Activated CD8-positive, alpha-beta T cell treated with anti-CD3 and anti-CD28 coated beads, Interleukin-2, amount 10 ng/mL, durations not matched to agents 7 days and 5 days (primary cell): ENCODE measurements at places on chromosomes 5 and 9. TPM values are rescaled to one million over a fixed set of nuclear protein-coding genes. Genes with fewer than 3 reads are reported as not detected.
A peak's percentile ranks its signal among the peaks of the same experiment; 100 is the strongest.

DNA sequence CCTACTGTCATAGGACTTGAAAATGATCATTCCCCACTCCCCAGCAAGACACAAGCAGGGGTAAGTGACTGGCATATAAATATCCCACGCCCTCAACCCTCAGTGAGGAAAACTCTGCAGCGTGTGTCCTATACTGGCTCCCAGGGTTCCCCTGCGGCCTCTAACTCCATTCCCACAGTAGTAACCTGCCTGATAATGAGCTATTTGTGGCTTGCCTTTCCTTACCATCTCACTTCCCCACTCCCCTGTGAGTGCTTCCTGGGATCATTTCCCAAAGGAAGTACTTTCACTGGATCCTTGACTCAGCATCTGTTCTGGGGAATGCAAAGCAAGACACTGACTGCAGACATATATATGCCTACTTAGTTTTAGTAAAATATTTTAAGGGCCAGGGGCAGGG is 14.3 kb downstream of the CDC14B start:
- H3K27ac ChIP-seq, result no peak overlapping the region
- no peak for DNase-seq
- H3K27me3 ChIP-seq, result peaks cover 9% of the 10 kb centered on the region
- H3K4me3 ChIP-seq, result no peak overlapping the region
- H3K4me1 ChIP-seq, result no peaks in the 10 kb centered on the region

DNA sequence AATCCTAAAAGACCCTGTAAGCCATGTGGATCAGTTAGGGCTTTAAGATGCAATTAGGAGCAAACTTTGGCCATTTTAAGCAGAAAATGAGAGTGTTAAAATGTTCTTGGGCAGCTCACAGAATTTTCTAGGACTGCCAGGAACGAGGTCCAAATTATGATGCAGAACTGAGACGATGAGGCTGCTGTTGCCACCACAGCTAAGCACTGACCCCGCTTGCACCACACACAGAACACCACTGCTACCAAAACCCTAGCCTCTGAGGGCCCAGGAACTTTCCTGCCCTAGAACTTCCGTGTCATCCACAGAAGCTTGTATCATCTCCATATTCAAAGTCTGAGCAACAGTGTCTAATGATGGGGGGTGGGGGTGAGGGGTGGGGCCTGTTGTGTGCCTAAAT is 41.0 kb upstream of the PCSK1 start:
- no peaks in the 10 kb centered on the region for H3K4me1 ChIP-seq
- H3K27me3 ChIP-seq, result peaks cover 7% of the 10 kb centered on the region
- H3K36me3 ChIP-seq, result no peaks in the 10 kb centered on the region
- H3K27ac ChIP-seq, result no peak overlapping the region
- DNase-seq, result no peak

DNA sequence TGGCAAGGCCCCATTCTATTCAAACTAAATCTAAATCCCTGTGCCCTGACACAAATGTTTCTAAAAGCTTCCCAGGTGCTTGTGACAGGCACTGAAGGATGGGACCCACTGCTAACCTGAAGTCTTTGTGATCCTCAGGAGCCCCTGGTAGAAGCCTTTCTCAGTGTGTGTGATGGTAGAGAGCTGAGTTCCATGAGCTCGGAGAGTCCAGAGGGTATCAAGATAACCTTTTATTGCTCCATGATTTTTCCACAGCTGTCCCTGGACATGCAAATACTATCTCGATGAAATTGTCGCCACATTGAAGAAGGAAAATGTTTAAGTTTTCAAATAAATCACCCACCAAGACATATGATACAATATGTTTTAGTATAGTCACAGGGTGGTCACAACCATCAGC is 7.7 kb downstream of the CAST start:
- H3K4me3 ChIP-seq, result no peak overlapping the region
- peaks cover 22% of the 10 kb centered on the region for H3K4me1 ChIP-seq
- H3K27ac ChIP-seq, result no peak overlapping the region
- H3K27me3 ChIP-seq, result no peaks in the 10 kb centered on the region
- peaks cover 25% of the 10 kb centered on the region for H3K36me3 ChIP-seq
- DNase-seq, result no peak

The CFAP157 gene
- not detected for total RNA-seq

The SUSD1 gene
- total RNA-seq, result 15.2 TPM

GRCh38 chr5:56414066-56414465 is 180.9 kb upstream of the ANKRD55 start:
- H3K36me3 ChIP-seq, result no peaks in the 10 kb centered on the region
- no peaks in the 10 kb centered on the region for H3K27me3 ChIP-seq
- DNase-seq, result no peak
- H3K27ac ChIP-seq, result no peak overlapping the region

The PHYHD1 gene
- 0.55 TPM for total RNA-seq

The PCDH1 gene
- not detected for total RNA-seq

The TAF11L10 gene
- not detected for total RNA-seq

GRCh38 chr9:132239999-132240840 is 78.4 kb downstream of the NTNG2 start:
- H3K36me3 ChIP-seq, result no peaks in the 10 kb centered on the region
- no peak for DNase-seq

DNA sequence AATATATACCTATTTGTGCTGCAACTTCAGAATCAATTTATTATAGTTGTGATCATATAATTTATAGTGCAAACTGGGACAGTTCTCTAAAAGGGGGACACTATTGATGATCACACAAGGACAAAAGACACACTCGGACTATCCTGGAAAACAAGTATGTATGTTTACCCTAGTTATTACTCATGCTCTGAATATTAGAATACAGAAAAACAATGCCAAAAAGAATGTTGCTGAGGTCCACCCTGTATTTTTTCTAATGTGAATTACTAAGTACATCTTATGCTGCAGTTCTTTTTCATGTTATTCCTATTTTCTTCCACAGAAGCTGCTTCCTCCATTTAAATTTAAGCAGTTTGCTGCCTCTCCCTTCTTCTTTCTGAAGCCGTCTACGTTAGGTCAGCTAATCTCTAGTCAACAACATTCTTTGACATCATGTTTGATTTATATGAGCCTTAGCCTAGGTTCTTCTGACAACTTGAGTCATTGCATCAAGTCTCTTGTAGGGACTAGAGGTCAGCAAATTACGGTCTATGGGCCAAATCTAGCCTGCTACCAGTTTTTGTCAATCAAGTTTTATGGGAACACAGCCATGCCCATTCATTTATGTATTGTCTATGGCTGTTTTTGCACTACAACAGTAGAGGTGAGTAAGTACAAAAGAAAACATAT is 40.1 kb upstream of the PPP3R2 start:
- H3K4me3 ChIP-seq, result no peak overlapping the region
- DNase-seq, result no peak
- no peaks in the 10 kb centered on the region for H3K36me3 ChIP-seq
- no peak overlapping the region for H3K27ac ChIP-seq

DNA sequence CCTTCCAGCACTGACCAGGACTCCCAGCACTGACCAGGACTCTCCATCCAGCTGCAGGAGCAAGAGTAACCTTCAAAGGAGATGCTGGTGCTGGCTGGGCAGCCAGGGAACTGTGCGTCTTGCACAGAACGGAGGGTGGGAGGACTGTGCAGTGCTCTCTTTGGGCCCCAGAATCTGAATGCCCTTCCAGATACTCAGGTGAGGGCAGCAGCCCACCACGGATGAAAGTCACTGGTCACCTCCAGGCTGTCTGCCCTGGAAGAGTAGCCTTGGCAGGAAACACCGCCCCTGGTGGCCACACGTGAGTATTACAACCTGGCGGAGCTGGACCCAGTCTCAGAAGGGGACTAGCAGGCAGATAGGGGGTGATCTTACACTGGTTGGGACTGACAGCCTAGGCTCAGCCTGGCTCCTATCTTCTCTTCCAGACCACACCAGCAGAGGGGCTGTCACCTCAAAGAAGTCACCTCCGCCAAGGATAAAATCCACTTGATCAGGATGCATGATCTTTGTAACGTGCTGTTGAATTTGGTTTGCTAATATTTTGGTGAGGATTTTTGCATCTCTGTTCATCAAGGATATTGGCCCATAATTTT is 4.8 kb upstream of the SARDH start:
- H3K4me3 ChIP-seq, result no peak overlapping the region
- H3K4me1 ChIP-seq, result peaks cover 11% of the 10 kb centered on the region
- no peaks in the 10 kb centered on the region for H3K36me3 ChIP-seq
- no peak overlapping the region for H3K27ac ChIP-seq
- peak; percentile 84 for DNase-seq

The FGF1 gene
- total RNA-seq, result not detected

DNA sequence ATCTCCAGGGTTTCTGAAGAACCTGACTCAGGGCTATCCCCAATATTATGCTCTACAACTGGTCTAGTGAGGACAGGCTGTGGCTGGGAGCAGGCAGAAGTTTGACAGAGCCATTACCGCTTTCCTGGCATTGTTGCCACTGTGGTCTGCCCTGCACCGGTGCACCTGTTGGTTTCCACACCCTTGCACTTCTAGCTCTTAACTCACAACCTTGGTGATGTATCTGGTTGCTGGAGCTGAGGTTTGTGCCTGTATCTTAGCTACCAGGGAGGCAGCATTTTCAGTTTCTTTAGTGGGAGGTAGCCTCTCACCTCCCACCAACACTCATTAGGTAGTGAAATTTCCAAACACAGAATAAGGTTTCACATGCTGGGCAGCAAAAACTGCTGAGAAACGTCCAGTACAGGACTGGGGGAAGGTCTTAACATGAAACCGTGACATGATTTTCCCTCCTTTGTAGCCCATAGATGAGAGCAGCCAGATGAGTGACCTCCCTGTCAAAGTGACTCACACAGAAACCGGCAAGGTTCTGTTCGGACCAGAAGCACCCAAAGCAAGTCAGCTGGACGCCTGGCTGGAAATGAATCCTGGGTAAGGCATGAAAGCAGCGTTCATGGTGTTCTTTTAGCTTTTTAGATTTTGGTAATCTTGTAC is 57.7 kb downstream of the SMARCA2 start:
- H3K4me1 ChIP-seq, result no peaks in the 10 kb centered on the region
- peak overlapping the region; percentile 2 for H3K27ac ChIP-seq
- peaks cover 78% of the 10 kb centered on the region for H3K36me3 ChIP-seq
- DNase-seq, result no peak
- H3K27me3 ChIP-seq, result no peaks in the 10 kb centered on the region

GRCh38 chr9:14746626-14747025 is 24.1 kb upstream of the CER1 start:
- no peaks in the 10 kb centered on the region for H3K4me1 ChIP-seq
- H3K27me3 ChIP-seq, result peaks cover 12% of the 10 kb centered on the region
- DNase-seq, result no peak
- H3K27ac ChIP-seq, result no peak overlapping the region
- H3K36me3 ChIP-seq, result no peaks in the 10 kb centered on the region

DNA sequence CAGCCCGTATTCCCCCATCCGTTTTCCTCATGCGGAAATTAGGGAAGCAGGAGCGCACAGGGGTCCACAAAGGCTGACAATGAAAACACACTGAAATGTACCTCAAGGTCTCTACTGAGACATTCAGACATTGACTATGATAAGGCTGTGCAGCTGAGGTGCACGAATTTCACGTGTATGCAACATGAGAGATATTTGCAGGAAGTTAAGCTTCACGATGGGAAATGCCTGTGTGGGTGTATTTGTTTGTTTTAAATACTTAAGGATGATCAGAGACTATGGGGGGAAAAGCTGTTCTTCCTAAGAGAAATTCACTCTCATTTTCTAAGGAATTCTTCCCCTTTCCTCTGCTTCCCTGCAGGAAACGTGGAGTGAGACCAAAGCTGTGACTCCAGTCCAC is 2.6 kb upstream of the SPATA31E1 start:
- no peaks in the 10 kb centered on the region for H3K4me1 ChIP-seq
- peaks cover under 1% of the 10 kb centered on the region for H3K27me3 ChIP-seq
- no peaks in the 10 kb centered on the region for H3K36me3 ChIP-seq
- H3K4me3 ChIP-seq, result no peak overlapping the region

The SPATA31C1 gene
- total RNA-seq, result not detected

DNA sequence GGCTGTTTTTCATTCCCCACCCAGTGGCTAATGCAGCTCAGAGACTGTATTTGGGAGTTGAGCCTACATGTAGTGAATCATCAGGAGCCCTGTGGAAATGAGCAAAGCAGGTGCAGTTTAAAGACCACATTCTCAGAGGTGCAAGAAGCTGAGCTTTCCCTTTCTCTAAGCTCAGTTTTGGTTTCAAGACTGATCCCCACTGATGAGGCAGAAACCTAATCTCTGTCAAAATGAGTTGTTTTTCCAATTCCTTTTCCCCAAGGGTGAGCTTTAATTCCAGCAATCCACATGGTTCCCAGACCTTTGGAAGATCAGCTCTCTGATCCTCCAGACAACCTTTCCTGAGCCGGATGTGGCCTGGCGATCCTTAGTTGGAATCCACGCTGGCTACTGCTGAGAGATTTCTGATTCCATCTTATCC is 420.5 kb downstream of the EBF1 start:
- DNase-seq, result no peak
- no peak overlapping the region for H3K4me3 ChIP-seq
- peaks cover 3% of the 10 kb centered on the region for H3K27me3 ChIP-seq
- no peak overlapping the region for H3K27ac ChIP-seq

DNA sequence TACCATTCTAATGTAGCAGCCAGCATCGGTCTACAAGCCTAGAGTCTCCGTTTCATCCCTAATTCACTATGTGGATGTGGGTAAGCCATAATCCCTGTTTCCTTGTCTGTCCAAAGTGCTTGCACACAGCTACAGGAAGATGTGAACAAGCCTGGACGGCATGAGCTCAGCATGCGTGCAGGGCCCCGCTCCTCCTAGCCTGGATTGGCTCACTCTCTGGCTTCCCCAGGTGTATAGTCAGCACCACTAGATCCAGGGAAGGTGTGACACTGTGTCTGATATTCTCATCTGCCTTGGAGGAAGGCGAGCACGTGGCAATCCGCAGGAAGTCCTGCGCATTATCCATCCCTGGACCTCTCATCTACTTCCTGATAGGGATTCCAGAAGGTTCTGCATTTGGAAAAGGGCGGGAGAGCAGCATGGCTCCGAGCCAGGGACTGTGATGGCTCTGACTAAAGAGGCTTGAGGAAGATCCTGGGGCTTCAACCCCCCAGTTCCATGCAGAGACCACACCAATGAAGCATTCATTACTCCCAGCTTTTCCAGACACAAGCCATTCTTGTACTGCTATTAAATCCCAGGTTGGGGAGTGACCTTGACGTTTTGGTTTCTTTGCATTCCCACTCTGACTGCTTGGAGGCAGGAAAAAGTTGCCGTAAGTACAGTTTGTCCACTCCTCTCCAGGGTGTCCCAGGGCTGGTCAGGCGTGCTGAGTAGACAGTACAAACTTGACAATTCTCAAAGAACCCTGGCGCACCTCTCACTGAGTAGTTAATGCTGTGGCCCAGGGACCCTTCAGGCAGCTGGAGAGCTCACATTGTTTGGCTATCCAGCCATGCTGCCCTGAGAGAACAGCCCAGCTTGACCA is 65.6 kb downstream of the PSD2 start:
- H3K4me3 ChIP-seq, result no peak overlapping the region
- no peak overlapping the region for H3K27ac ChIP-seq
- no peaks in the 10 kb centered on the region for H3K36me3 ChIP-seq
- no peaks in the 10 kb centered on the region for H3K4me1 ChIP-seq
- no peak for DNase-seq

DNA sequence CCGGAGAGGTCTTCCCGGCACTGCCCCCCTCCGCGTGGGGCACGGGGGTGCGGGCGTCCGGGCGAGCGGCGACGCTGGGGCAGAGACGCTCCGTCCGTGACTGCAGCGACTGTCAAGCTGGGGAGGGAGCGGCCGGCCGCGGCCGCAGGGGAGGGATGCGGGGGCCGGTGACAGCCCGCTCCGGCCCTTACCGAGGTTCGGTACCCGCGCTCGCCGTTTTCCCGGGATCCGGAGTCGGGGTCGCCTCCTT is 400 bp downstream of the KDM4C start:
- peak overlapping the region; percentile 97 for H3K27ac ChIP-seq
- H3K4me1 ChIP-seq, result peaks cover 22% of the 10 kb centered on the region
- H3K27me3 ChIP-seq, result no peaks in the 10 kb centered on the region
